H9 (cell line): ENCODE measurements at places on chromosomes 12 and 14.

DNA sequence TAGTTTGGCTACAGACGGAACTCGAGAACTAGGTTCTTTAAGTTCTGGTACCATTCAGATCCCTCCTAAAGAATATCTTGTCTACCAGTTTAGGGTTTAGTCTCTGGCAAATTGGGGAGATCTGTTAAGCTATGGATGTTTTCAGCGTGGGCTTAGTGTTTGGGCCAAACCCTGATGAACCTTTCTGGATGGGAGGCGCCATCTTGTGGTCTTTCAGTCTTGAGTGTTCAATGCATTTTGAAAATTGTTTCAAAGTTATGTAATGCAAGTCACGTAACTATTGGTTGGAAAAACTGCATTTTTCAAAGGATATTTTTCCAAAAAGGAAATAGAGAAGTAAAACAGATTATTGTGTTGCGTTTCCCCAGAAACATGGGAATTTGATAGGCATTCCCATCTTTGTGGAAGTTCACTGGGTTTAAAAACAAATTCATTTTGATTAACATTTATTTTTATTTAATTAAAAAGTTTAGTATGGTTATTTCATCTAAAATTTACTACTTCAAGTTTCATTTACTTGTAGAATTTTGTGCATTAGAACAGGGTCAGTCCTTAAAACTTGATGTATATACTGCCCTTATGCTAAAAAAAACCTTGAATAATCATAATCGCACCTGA is 169.0 kb downstream of the PRIMA1 start:
- no peak for DNase-seq

GRCh38 chr12:95380997-95381786 is 92.8 kb upstream of the METAP2 start:
- no peak for DNase-seq

DNA sequence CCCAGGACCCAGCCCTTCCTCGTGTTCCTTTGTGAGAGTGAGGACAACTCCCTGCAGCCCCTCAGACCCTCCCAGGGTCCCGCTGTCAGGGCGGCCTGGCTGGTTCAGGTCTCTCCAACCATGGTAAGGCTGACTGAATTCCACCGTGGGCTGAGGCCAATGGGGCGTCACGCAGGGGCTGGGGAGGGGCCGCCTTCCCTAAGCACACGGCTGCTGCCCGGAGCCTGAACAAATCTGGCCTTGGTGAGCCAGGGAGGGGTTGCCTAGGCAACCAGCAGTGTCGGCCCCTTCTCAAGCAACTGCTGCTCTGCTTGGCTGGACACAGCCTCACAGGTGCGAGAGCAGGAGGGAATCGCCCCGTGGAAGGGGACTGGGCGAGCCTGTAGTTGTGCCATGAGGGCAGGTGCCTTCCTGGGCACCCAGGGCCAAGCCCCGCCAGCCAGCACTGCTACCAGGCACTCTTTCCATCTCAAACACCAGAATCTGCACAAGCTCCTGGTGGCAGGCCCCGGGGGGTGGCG is 37.0 kb upstream of the GALNT9 start:
- no peak for DNase-seq

- no peak for DNase-seq
These were observed 65.6 kb upstream of the DLK1 start for GRCh38 chr14:100660882-100661635.

DNA sequence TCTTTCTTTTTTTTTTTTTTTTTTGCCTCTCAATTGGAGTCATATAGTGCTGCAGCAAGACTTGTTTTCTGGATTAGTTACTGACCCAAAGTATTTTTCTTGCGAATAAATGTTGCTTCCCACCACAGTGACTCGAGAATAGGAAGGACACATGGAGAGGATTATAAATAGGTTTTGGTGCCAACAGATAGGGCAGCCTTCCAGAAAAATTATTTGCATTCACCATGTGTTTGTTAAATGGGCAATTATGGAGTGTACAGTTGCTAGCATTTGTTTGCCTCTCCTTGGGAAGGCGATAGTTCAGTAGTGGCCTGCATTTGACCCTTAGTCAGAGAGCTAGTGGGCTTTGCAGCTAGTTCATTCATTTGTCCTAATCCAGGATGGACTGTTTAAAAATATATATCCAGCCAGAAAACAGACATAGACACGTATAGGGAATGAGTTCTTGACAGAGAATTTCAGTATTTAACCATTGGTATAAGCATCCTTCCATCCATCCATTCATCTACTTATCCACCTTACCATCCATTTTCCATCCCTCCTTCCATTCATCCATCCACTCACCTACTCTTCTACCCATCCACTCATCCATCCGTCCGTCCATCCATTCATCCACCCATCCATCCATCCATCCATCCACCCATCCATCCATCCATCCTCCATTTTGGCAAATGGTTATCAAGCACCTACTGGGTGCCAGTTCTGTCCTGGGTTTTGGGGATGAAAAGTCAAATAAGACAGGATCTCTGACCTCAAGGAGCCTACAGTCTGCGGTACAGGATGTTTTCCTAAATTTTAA is 67.5 kb downstream of the CHST11 start:
- DNase-seq, result no peak

GRCh38 chr12:49703647-49704137 is 3.5 kb downstream of the FMNL3 start:
- DNase-seq, result no peak
